ENCODE measurements at places on chromosomes 16 and 17.

DNA sequence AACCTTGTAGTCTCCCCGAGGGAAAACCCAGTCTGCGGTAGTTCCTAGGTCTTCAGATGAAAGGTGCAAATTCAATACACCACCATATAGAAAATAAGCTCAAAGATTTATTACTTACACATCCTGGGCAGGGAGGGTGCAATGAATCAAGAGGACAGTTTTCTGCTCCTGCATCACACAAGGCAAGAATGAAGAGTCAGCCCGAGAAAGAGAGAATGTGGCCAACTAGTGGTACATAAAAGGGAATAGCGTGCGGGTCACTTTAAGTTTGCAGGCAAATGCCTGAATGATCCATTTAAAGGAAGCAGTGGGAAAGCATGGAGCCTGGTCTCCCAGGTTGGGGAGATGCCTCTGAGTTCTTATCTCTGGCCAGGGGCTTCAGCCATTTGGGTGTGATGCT, 403.4 kb downstream of the GRIN2A start:
- no peak for DNase-seq

GRCh38 chr16:68948230-68948910, 105.0 kb downstream of the TANGO6 start:
- no peak for DNase-seq

DNA sequence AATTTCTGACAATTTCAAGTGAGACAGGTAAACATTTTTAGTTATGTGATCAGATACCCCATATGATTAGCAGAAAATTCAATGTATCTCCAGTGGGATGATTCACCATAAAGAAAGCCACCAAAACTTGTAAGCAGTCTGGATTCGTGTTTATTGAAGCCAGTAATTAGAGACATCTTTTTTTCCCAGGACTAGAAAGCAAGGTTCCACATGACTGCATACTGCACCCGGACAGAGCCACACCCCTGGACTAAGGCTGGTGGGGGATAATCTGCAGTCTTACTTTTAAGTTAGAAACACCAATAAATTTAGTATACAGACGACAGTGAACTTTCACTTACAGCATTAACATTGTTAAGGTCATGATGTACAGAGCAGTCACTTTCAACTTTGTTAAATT, 24.2 kb upstream of the CMTM4 start:
- DNase-seq: no peak

DNA sequence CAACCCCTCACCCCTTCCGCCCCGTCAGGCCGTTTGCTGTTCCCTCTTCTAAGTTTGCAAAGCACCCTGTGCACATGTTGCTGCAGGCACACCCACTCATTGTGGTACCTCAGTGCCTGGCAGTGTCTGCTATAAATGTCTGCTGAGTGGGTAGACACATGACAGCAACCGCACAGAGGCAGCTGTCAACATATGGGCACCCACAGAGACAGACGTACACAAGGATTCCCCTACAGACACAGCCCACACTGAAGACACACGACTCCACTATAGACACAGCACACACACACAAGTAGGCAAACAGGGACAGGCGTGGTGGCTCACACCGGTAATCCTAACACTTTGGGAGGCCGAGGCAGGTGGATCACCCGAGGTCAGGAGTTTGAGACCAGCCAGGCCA, 17.8 kb upstream of the CRK start:
- DNase-seq: no peak

GRCh38 chr16:17018585-17018939, 452.2 kb downstream of the XYLT1 start:
- no peak for DNase-seq

GRCh38 chr17:51045621-51046020, 75.0 kb downstream of the SPAG9 start:
- DNase-seq: no peak

GRCh38 chr17:61400066-61400716, 548 bp downstream of the TBX2 start:
- DNase-seq: no peak

All from H1 (cell line).